ENCODE measurements at places on chromosomes 1 and 21.

DNA sequence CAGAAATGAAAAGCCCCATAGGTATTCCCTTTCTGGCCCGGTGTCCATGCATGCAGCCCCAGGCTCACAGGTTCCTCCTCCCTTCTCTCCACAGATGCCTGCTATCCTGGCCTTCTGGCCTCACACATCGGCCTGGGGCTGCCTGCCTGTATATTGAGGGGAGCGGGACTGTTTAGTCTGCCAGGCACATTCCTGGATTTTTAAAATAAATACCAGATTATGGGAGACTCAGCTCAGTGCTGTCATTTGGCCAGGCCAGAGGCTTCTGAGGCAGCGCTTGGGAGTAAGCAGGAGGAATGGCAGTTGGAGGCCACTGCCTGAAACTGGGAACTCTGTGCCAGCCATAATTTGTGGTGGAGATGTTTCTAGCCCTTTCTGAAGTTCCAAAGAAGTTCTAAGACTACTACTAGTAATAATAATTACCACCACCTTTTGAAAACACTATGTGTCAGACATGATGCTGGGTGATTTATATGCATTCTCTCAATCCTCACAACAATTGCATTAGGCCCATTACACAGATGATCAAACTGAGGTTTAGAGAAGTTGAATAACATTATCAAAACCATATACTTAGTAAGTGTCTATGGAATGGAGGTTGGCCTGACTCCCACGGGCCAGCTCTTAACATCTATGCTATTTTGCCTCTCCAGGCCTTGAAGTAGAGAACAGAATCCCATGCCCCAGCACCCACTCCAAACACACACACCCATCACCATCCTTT lies 107.6 kb downstream of the PLXNA2 start:
- no peak for DNase-seq

- no peak for DNase-seq
Measured at GRCh38 chr21:32214654-32215305, 64.1 kb downstream of the MIS18A start.

GRCh38 chr1:19448491-19449439 lies 36.6 kb downstream of the CAPZB start:
- DNase-seq, result peak; percentile 56

- peak; percentile 61 for DNase-seq
Measured at GRCh38 chr1:223137455-223138085, 5.5 kb downstream of the TLR5 start.

DNA sequence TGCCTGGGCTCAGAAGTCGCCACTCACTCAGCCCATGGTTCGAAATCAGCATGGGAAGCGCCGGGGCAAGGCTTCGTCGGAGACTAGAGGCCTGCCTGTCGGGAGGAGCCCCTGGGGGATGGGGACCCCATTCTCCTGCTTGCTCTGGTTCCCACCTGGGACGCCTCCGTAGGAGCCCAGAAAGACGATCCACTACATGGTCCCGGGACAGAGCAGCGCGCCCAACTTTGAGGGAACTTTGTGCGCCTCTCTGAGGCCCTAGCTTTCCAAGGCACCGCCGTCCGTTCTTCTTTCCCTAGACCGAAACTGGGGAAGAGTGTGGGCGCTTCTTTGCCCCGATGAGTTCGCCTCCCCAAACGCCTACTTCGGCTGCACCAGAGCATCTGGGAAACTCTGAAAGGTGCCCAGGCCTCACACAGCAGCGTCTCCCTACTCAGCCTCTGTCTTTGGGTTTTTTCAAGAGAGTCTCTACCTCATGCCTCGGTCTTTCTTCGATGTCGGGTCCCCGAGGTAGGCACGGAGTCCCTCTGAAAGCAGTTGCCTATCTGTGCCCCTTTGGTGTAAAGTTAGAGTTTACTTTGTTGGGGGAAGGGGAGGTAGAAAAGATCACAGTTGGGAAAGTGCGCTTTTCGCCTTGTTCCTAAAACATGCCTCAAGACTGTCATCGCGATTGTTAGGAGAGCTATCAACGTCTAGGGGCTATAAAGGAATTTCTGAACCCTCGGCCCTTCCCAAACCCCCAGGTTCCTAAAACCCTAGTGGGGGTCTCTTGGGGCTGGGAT lies 14.0 kb downstream of the NR5A2 start:
- DNase-seq, result peak; percentile 45

DNA sequence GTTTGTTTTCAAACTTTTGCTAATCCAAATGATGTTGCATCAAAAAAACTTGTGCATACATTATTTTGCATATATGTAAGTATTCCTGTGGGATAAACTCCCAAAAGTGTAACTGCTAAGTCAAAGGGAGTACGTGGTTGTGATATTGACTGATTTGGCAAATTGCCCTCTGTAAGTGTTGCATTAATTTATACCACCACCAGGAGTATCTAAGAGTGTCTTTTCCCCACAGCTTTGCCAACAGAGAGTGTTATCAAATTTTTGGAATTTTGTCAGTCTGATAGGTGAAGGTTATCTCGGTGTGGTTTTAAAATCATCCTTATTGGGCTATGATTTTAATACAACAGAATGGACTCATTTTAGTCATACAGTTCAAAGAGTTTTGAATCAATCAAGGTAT lies 30.1 kb upstream of the PARP1 start:
- no peak for DNase-seq

DNA sequence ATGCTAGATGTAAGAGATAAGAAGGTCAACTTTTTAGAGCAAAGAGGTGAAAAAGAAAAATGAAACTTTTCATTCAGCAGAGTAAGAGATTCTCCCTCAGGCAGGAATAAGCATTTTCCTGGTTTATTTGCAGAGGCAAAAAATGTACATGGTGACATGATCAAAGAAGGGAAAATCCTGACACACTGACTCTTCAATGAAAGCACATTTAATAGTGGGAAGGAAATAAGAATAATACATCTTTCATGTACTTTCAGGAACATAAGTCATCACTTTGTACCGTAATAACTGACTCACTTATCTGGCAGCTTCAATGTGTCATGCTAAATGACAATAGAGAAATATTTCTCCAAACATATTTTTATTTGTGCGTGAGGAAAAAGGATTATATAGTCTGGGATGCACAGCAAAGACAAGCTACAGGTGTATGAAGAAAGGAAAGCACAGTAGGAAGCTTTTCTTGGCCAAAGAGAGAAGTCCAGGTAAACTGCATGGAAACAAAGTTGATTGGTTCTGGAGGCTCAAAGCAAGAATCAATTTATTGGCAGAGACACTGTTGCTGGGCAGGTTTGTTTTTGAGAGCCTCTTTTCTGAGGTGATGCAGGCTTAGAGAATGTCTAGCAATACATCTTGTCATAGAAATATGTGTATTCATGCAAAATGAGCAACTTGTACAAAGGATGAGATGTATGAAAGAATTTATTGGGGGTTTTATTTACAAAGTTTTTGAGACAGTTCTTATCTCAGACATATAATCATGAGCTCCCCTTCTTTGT lies 1409.0 kb downstream of the PLA2G4A start:
- no peak for DNase-seq

GRCh38 chr1:57232500-57232899 lies 191.4 kb downstream of the DAB1 start:
- DNase-seq, result no peak

DNA sequence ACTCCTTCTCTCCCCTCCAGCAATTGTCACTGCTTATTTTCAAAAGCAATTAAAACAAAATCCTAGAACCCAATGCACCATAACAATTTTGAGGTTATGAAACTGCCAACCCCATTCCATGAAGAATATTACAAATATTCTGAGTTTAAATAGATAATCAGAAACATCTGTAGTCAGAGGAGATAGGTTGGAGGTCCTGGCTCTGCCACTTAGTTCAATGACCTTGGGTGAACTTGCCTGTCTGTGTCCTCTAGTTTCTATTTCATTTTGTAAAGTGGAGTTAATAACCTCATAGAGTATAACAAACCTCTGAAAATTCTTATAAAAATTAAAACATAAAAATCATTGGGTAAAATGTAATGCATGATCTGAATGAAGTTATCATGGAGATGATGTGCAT lies 164.6 kb downstream of the KCTD3 start:
- DNase-seq, result no peak
